LoVo (cell line): ENCODE measurements at places on chromosomes 7 and 10.

GRCh38 chr10:112379635-112380296, 5.8 kb downstream of the ACSL5 start:
- peak; percentile 84 for DNase-seq

- no peak for DNase-seq
Observed at GRCh38 chr7:92768501-92769393, 67.6 kb downstream of the CDK6 start.

DNA sequence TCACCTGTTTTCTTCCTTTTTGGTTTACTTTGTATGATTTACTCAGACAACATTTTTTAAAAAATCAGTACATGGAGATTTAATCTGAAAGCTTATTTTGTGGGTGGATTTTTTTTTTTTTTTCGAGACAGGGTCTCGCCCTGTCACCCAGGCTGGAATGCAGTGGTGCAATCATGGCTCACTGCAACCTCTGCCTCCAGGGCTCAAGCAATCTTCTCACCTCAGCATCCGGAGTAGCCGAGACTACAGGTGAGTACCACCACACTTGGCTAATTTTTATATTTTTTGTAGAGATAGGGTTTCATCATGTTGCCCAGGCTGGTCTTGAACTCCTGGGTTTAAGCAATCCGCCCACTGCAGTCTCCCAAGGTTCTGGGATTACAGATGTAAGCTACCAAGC, 2.5 kb downstream of the GSTO1 start:
- no peak for DNase-seq

GRCh38 chr10:69407621-69408301, 9.0 kb downstream of the TACR2 start:
- peak; percentile 7 for DNase-seq

DNA sequence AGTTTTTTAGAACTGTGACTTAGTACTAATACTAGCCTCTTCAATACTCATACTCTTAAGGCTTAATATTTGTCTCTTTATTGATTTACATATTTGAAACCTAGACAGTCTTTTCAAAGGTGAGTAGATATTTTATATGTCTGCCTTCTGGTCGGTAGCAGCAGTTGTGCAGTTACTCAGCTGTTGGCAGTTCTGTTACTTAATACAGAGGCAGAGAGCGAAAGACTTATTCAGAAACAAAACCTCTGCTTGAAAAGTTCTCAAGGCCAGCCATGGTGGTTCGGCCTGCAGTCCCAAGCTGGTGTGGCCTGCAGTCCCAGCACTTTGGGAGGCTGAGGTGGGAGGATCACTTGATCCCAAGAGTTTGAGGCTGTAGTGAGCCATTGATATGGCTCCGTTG, 84.2 kb downstream of the AUTS2 start:
- no peak for DNase-seq

DNA sequence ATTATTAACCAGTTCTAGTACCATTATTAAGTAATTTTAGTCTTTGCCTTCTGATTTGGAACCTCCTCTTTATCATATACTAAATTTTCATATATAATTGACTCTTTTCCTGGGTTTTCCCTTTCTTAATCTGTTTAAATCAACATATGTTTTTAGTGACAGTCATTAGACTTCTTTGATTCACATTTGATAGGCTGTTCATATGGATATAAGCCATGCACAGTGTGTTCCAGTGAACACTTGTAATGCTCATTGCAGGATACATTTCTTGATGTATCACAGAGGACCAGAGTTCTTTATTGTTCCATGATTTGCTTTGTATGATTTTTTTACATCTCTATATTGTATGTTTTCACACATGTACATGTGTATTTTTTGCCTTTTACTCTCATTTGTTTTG, 114.0 kb downstream of the MLLT10 start:
- no peak for DNase-seq

GRCh38 chr7:4712281-4713182, 30.4 kb downstream of the FOXK1 start:
- no peak for DNase-seq

- DNase-seq = no peak
Observed at GRCh38 chr7:135467207-135467711, 42.6 kb downstream of the CNOT4 start.

- no peak for DNase-seq
Observed at GRCh38 chr10:18325889-18326531, 185.8 kb downstream of the CACNB2 start.

GRCh38 chr7:150961510-150962289, 16.4 kb downstream of the KCNH2 start:
- DNase-seq = no peak

DNA sequence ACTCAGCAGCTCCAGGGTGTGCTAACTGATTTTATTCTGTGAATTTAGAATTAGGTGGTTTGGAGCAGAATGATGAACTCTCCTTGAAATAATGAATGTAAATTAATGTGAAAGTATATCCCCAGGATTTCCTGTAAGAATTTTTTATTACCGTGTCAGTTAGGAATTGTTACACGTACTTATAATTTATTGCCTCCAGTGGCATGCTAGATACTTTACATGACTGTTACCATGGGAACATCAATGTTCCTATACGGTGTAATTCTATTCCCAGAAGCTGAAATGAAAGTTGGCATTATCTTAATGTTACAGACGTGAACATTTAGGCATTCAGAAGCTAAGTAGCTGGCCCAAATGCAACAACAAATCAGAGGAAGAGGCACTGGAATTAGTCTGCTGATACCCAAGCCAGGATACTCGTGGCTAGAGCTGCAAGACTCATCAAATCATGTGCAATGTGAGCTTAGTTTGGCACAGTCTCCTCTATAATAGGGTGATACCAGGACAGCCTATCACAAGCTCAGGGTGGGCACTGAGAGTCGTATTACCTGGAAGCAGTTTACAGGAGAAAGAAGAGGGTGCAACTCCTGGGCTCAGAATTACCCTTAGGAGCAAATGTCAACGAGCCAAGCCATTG, 30.0 kb upstream of the PRKAR2B start:
- DNase-seq = no peak

- DNase-seq = no peak
Observed at GRCh38 chr7:88965371-88965770, 169.8 kb upstream of the TEX47 start.
